NCI-H748 treated with DMSO at 0.1 percent for 48 hours (cell line): ENCODE measurements at places on chromosomes 1 and 21.

GRCh38 chr1:21497466-21498061, 11.7 kb upstream of the ALPL start:
- no peak for DNase-seq

DNA sequence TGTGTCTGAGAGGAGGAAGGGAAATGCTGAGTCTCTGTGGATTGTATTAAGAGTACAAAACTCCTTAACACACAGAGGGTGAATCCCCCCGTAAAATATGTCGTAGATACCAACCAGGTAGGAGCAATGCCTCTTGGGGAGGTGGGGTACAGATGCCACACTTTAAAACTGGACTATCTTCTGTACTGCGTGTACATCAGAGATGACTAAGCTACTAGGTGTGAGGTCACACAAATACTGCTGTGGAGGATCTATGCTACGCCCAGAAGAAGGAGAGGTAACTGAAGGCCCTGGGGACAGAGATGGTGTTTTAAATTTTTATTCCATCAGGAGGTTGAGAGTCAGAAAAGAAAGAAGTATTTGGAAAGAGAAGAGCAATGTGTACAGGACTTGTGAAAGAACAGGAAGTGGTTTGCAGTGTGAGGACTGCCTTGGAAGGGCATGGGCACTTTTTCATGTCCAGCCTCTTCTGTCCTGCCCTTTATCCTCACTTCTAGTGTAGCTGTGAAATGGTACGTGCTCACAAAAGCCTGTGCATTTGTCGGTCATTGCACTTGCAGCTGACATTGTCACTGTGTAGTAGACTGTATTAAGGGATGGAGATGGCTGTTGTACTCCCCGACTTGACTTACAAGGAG, 287.8 kb upstream of the CHRM3 start:
- DNase-seq: no peak

GRCh38 chr1:51512606-51513005, 6.5 kb downstream of the EPS15 start:
- DNase-seq: no peak

DNA sequence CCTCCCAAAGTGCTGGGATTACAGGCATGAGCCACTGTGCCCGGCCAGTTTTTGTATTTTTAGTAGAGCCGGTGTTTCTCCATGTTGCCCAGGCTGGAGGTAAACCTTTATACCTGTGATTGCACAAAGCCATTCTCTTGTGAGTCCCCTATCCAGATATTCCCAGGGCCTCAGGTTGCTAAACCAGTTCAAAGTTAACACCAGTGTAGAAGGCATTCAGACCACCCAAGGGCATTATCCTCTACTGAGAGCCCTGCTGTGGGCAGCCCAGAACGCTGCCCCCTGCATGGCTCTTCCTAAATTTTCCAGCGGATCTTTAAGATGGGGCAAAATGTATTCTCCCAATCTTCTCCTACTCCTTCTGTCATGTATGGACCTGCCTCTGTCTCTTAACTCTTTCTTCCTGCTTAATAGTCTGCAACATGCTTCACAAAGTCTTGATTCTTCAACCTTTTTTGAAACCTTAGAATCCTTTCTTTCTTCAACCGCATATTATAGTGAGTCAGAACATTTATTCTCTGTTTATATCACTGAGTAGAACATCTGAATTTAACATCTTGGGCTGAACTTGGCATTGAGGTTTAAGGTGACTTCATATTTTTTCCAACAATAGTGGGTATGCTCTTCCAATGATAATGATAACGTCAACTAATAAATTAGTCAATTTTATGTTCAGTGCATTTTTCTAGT, 36.0 kb downstream of the UBE4B start:
- no peak for DNase-seq

DNA sequence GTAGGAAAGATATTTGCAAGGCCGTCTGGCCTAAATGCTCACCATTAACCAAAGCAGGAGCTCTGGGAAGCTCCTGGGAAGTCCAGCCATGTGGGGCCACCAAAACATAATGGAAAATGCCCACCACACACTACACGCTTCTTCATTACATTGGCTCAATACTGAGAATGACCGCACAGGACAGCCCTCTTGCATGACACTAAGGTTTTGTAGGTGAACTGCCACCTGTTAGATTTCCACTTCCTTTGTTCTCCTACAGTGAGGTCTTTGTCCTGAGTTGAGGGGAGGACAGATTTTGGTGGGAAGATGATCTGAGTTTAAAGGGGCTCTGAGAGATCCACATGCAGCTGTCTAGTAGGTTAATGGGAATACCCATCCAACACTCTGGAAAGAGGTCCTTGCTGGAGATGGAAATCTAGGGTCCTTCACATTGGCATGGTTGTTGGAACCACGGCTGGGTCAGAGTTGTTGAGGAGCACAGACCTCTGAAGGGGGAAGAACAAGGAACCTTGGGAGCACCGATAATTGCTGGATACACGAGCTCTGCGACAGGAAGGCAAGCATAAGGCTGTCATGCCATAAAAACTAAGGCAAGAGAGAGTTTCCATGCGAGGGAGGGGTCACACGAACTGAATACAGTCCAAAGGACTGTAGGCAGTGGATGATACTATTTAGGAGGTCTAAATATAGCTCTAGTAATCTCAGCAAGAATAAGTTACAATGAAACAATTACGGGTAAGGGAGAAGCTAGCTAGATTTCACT, 105.5 kb upstream of the IRF2BP2 start:
- DNase-seq: no peak
